NCI-H2029 (cell line): ENCODE measurements at places on chromosomes 5 and 9.

DNA sequence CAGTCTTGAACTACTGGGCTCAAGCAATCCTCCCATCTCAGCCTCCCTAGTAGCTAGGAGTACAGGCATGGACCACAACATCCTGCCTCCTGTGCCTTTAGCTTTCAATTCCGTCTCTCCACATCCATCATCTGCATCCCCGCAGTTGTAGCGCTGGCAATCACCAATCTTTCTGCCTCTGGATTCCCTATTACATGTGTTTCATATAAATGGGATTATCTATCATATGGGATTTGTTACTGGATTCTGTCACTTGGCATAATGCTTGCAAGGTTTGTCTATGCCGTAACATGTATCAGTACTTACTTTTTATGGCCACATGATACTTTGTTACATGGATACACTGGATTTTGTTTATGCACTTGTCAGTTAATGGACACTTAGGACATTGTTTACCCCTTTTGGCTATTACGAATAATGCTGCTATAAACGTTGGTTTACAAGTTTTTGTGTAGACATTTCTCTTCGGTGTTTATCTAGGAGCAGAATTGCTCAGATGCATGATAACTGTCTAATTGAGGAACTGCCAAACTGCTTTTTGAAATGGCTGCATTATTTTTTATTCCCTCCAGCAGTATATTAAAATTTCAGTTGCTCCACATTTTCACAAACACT, 1223.9 kb downstream of the FOXD4L5 start:
- DNase-seq, result no peak

DNA sequence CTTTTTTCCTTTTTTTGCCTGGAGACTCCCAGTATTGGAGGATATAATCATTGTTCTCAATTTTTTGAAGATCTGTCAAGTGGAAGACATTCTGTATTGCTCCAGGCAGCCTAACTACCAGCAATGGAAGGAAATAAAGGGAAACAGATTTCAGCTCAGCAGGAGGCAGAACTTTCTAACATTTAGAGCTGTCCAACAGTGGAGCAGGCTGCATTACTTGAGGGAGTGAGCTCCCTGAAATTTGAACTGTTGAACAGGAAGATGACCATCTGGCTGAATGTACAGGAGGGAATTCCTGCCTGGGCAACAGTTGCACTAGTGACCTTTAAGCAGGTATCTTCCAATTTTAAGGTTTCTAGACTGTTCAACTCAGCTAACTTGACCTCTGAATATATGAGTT, 1.1 kb upstream of the GAPVD1 start:
- no peak for DNase-seq

- no peak for DNase-seq
Observed at GRCh38 chr5:67073045-67073680, 123.4 kb downstream of the CD180 start.

- peak; percentile 74 for DNase-seq
Observed at GRCh38 chr9:124290053-124290591, 32.4 kb downstream of the NEK6 start.

- no peak for DNase-seq
Observed at GRCh38 chr5:73250645-73251044, 77.7 kb downstream of the TMEM174 start.

DNA sequence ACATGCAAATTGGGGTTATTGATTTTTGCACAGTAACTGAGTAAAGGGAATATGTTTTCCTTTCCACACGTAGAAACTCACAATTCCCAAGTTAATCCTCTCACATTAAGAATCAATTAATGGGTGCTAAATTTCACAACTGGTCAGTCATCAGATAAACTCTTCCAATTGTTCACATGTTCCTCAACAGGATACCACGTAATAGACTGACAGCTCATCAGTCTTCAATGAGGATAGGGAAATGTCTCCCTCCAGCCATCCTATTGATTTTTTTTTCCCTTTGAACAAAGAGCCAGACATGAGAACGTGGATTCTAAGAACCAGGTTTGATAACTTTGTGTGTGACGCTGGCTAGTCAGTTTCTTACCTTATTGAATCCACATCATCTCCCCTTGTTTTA, 768 bp upstream of the CER1 start:
- DNase-seq, result no peak
